Omental fat pad (tissue), 4 donors: ENCODE measurements at places on chromosomes 12 and 14. TPM values are rescaled to one million over a fixed set of nuclear protein-coding genes. Genes with fewer than 3 reads are reported as not detected.

GRCh38 chr12:103530307-103531066 lies 34.7 kb upstream of the C12orf42 start:
- no peak for DNase-seq

GRCh38 chr12:45234139-45234865 lies 18.4 kb downstream of the ANO6 start:
- no peak for DNase-seq

DNA sequence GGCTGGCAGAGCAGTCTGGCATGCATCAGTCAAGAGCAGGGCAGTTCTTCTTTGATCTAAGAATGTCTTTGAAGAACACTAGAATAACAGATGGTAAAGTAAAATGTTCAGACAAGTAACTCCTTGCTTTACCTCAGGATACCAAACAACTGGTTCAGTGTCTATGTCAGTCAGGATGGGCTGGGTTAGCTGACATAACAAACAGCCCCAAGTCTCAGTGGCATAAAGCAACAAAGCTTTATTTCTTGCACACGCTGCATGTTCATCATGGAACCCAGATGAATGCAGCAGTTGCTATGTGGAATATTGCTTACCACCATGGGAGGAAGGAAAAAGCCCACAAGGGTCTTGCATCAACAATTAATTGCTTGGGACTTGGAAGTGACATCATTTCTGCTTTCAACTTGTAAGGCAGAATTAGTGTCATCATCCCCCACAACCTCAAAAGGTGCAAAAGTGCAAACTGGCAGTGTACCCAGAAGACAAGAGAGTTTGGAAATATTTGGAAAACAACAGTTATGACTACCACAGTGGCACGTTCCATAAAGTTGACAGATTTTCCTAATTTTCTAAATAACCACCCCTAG lies 21.2 kb downstream of the GPRC5D start:
- no peak for DNase-seq

DNA sequence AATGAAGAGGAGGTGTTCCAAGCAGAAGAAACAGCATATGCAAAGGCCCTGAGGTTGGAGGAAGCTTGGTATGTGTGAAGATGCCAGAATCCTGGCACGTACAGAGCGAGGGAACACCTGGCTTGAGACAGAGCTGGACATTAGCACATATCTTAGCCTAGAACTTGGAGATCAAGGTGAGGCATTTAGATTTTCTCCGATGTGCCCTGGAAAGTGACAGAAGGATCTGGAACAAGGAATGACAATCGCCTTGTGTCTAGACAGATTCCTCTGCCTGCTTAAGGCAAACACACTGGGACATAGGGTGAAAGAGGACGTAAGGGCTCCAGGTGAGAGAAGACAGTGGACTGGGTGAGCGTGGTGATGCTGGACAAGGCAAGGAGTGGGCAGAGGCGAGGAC lies 32.2 kb upstream of the NOS1 start:
- DNase-seq, result no peak

- DNase-seq, result no peak
These were observed 137.3 kb downstream of the CACNA1C start for GRCh38 chr12:2190085-2190484.

- no peak for DNase-seq
These were observed 271.8 kb downstream of the TRHDE start for GRCh38 chr12:72543777-72544467.

DNA sequence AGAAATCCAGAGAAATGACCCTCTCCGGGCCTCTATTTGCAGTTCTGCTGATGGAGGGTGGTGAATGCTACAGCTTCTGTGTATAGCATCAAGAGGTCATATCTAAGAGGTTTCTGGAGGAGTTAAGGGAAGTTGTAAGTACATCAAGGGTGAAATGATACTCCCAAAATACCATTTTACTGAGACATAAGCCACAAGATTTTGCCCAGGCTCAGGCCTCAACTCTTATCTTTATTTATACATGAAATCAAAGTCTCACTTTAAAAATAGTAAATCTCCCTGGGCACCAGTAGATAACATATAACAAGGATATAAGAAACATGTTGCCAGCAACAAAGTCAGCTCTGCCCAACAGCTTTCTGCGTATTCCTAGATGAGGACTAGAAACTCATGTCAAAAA lies 40.4 kb downstream of the NIN start:
- DNase-seq, result no peak

DNA sequence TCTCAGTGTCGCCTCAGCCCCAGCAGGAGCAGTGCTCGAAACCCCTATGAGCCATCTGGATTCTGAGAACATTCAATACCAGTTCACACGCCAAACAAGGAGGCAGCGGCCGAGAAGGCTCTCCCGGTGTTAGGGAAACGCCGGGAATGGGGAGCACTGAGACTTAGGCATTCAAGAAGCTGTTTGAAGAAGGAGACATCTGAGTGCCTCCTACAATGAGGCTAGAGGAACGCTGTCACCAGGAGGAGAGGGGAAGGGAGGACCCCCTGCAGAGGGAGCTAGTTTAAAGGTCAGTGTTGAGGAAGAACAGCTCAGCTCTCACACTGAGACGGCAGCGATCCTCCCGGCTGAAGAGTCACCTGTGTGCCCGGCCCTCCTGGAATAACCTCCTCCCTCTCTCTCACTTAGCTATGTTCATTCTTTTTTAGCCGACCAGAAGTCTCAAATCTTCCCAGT lies 69.9 kb downstream of the SERPINA3 start:
- DNase-seq, result no peak

DNA sequence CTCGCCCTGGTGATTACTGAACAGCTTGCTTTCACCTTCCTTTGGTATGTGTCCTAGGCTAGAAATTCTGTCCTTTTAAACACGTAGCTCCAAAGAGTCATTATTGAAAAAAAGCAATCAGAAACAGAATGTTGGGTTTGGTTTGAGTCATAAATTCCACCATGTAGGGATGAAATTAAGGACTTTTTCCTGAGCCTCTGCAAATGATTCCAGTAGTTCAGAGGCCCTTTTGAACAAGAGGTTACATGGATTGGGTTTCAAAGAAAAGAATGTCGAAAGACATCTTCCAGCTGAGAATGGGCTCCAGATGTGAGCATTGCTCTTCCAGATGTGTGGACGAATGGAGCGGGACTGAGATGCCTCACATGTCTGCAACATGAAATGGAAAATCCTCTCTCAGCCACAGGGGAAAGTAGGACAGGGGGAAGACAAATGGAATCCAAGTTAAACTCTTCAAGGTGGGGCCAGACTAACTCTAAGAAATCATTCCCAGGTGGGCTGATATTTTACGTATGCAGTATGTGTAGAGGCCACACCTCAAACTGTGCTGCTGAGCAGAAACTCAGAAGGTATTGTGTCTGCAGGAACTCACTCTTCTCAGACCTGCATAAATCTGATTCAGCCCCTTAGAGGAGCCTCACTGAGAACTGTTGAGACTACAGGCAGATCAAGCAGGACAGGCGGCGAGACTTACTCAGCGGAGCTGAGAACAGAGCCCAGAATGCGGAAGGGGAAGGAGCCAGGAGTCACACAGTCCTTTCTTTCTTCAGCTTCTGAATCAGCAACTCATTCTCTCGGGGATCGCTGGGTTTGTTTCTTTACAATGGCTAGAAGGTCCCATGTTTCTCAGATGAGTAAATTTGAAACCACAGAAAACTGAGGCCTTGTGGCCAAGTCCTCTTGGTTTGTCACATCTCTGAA lies 23.3 kb upstream of the EMP1 start:
- DNase-seq, result no peak

- no peak for DNase-seq
These were observed 17.4 kb downstream of the TMPO start for GRCh38 chr12:98532687-98533304.

GRCh38 chr12:129237881-129238280 lies 384.6 kb downstream of the GLT1D1 start:
- no peak for DNase-seq

- no peak for DNase-seq
These were observed 824 bp downstream of the CCDC177 start for GRCh38 chr14:69573831-69574262.

GRCh38 chr12:18813753-18814152 lies 75.8 kb downstream of the CAPZA3 start:
- no peak for DNase-seq

GRCh38 chr12:94500831-94501567 lies 41.3 kb upstream of the CEP83 start:
- no peak for DNase-seq

- DNase-seq, result no peak
These were observed 65.4 kb upstream of the DDX11 start for GRCh38 chr12:31008241-31008761.

DNA sequence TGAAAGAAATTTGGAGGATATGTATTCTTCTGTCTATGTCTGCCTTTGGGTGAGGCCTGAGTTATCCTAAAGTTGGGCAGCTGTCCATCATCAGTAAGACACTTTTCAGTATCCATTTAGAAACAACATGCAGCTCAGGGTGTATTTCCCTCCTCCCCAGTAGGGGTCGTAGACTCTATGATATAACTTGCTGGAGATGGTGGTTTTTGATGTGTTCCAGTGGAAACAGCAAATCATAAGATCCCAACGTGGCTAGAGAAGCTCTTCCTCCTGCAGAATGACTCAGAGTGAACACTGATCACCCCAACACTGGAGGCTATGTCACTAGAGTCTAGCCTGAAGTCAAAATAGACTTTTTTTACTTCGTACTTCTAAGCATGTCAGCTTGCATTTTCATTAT lies 331.6 kb upstream of the STXBP6 start:
- no peak for DNase-seq

DNA sequence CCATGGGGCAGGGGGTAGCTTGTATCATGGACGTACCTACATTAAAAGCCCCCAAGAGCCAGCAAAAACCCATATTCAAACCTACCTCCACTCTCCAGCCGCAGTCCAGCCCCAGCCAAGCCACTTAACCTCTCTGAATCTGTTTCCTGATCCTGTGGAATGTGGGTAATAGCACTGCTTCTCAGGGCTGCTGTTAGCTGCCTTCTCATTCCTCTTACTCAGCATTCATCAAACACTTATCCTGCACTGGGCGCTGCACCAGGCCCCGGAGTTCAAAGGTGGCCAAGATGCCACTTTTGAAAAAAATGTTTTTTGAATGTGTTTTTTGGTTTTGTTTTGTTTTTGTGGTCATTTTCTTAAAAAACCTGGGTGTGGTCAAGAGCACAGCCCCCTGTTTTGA lies 237.4 kb downstream of the CHST11 start:
- DNase-seq, result no peak

- no peak for DNase-seq
These were observed 639.4 kb upstream of the TBX3 start for GRCh38 chr12:115323223-115323905.

- no peak for DNase-seq
These were observed 186.6 kb upstream of the KRR1 start for GRCh38 chr12:75698052-75698451.

DNA sequence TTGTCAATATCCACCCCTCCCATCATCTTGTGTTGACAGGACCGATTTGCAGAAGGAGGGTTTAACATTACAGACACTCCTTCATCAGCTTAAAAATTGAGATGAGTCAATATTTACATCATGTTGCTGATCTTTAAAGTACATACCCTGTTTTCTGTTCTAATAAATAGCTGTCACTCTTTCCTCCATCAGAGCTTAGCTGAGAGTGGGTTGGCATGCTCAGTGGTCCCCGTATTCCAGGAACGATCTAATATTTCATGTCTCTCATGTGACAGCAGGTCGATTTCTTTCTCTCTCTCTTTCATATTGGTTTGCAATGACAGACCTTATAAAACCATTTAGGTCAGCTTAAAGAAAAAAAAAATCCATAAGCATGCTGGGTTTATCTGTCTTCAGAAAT lies 950.6 kb downstream of the GALC start:
- DNase-seq, result no peak

- DNase-seq, result no peak
These were observed 874.4 kb downstream of the SLC6A15 start for GRCh38 chr12:84038242-84038641.

DNA sequence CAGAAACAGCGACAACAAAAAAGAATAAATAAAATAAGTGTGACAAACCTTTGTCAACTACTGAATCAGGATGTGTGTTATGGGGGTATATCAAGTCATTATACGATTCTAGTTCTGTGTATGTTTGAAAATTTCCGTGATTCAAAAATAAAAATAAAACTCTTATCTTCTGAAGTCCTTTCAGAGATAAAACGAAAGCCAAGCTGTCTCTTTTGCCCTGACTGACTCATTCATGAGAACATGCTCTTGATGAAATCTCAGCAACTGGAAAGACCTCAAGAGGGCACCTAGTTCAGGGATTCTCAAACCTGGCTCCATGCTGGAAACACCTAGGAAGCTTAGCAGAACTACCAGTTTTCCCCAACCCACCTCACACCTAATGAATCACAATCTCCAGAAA lies 9.2 kb downstream of the FOXN3 start:
- DNase-seq, result no peak

DNA sequence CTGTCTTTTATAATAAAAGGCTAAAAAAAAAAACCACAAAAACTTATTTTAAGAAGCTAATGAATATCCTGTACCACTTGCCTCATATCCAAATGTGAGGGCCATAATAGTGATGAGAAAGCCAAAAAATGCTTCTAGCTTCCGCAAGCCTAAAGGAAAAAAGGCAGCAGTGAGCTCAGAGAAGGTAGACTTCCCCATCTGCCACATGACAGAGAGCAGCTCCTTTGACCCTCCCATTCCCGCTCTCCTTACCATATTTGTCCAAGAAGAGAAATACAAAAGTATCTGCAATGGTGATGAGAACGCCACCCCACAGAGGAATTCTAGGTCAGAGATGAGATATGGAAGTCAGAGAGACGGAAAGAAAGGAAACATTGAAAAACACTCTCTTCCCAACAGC lies 27.1 kb downstream of the SLC11A2 start:
- DNase-seq, result no peak

GRCh38 chr12:4938900-4939299 lies 29.2 kb downstream of the KCNA1 start:
- no peak for DNase-seq

DNA sequence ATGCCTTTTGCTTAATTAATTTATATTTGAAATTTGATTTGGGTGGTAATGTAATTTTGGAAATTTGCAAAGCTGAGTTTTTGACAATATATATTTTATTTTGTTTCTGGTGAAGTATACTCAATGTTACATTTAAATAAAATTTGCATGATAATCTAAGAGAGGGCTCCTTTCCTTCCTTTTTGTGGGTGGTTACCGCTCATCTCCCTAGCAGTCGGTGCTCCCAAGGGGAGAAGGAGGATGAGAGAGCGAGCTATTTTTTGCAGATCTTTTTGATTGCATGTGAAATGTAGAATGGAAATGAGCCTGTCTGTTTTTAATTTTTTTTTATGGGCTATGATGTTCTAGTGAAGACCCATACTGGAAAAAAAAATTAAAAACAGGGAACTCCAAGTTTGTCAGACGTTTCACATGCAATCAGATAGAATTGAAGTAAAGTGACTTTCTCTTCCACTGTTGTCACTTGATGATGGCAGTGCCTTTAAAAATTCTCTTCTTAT lies 39.8 kb downstream of the MSRB3 start:
- no peak for DNase-seq

- DNase-seq, result no peak
These were observed 30.1 kb downstream of the SLC35F4 start for GRCh38 chr14:57835766-57836165.

DENND5B gene
- 9.1 TPM for total RNA-seq

CDK17 gene
- total RNA-seq, result 101 TPM

PMEL gene
- total RNA-seq, result 5.2 TPM

GPR84 gene
- 2.9 TPM for total RNA-seq

AKAP3 gene
- total RNA-seq, result 4.8 TPM

PPP2R5E gene
- 17.0 TPM for total RNA-seq

KRT74 gene
- not detected for total RNA-seq

TMEM179 gene
- not detected for total RNA-seq

HPD gene
- total RNA-seq, result 1.6 TPM

SLCO1B3 gene
- total RNA-seq, result 0.47 TPM

AQP2 gene
- not detected for total RNA-seq

HAL gene
- total RNA-seq, result 8.7 TPM

SDR9C7 gene
- not detected for total RNA-seq

KIF5A gene
- 0.09 TPM for total RNA-seq

SLC24A4 gene
- total RNA-seq, result 0.56 TPM

KRT78 gene
- not detected for total RNA-seq
